ENCODE measurements at places on chromosomes 12 and 14.

GRCh38 chr12:56993346-56993745, 13.0 kb downstream of the ZBTB39 start:
- DNase-seq: peak; percentile 24

- DNase-seq: no peak
These were observed 60.0 kb downstream of the LIN52 start for GRCh38 chr14:74144789-74145188.

- DNase-seq: no peak
These were observed 117.2 kb downstream of the RGS6 start for GRCh38 chr14:72049462-72049861.

- DNase-seq: no peak
These were observed 420.4 kb downstream of the PCNX1 start for GRCh38 chr14:71327691-71328090.

DNA sequence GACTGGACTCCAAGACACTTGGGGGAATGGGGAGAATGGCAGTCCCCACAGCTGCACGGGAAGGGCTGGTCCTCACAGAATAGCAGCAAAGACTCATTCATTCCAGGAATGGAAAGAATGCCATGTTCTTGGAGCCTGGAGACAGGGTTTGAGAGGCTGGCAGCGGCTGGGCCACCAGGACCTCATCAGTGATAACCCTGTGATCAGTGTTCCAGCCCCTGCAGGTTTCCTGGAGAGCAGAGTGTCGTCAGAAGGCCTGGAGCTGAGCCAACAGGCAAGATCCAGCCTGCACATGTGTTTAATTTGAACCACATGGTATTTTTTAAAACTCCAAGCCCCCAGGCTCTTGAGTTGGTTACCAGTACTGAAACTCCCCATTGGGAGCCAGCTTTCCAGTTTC, 11.3 kb downstream of the BDKRB1 start:
- peak; percentile 15 for DNase-seq

DNA sequence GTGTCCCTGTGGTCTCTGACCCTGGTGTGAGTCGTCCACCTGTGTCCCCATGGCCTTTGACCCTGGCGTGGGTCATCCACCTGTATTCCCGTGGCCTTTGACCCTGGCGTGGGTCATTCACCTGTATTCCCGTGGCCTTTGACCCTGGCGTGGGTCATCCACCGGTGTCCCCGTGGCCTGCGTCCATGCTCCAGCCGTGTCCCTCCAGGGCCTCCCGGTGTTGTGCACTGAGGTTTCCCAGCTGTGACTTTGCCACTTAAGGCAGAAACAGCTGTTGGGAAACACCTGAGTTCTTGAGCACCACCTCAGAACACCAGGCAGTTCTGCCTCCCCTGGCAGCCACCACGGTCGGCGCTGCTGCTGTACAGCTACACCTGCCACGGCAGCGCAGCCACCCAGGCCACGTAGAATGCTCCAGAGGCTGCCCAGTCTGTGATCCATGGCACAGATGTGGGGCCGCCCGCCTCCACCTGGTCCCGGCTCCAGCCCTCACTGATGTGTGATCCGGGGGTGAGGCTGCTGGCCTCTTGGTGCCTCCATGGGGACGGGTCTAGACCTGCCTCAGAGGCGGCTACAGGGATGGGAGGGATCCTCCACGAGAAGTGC, 69.1 kb upstream of the GALNT9 start:
- no peak for DNase-seq

GRCh38 chr14:88791629-88792472, 902 bp downstream of the EML5 start:
- no peak for DNase-seq

- no peak for DNase-seq
These were observed 78.1 kb upstream of the GALNT9 start for GRCh38 chr12:132407451-132407961.

GRCh38 chr14:99360774-99361595, 89.0 kb upstream of the BCL11B start:
- no peak for DNase-seq

DNA sequence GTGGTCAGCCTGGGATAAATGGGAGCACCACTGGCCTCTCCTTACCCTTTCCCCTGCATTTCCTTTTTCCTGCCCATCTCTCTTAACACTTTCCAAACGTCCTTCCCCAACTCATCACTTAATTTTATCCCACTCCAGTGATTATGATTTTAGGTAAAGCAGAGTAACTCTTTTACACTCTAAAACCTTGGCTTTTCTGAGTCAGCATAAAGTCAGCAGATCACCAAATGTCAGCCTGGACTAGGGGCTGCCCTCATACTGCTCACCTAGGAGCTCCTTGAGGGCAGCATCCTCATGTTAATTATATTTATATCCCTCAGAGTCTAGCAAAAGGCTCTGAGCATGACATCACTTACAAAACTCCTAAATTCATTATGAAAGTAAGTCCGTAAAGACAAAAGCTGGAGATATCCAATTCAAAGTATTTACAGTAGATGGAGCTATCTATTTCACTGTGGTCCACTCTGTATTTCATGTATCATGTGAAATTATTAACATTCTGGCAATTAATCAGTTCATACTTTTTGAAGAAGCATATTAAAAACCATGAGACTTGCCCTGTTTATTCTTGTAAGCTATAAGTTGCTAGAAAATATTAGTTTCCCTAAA, 17.0 kb upstream of the DICER1 start:
- DNase-seq: no peak

GRCh38 chr12:56300644-56301464, 724 bp upstream of the CS start:
- peak; percentile 59 for DNase-seq

- DNase-seq: no peak
These were observed 73.1 kb upstream of the PWP1 start for GRCh38 chr12:107612508-107612907.

- DNase-seq: no peak
These were observed 390.6 kb downstream of the PRKD1 start for GRCh38 chr14:29536886-29537511.

GRCh38 chr12:27900920-27901879, 71.3 kb downstream of the PTHLH start:
- no peak for DNase-seq

DNA sequence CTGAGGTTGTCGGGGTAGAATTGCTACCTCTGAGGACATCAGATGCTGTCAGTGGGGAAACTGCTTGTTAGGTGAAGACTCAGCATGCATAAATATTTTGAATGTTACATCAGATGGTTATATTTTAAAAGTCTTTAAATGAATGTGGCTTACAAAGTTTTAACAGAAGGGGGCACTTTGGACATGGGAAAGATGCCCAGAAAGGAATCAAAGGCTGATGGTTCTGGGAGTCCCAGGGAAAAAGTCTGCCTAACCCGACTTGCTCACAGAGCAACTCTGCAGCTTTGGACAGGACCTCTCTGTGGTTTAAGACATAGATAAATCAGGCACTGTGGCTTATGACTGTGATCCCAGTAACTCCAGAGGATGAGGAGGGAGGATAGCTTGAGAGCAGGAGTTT, 474.9 kb downstream of the ATP23 start:
- no peak for DNase-seq

DNA sequence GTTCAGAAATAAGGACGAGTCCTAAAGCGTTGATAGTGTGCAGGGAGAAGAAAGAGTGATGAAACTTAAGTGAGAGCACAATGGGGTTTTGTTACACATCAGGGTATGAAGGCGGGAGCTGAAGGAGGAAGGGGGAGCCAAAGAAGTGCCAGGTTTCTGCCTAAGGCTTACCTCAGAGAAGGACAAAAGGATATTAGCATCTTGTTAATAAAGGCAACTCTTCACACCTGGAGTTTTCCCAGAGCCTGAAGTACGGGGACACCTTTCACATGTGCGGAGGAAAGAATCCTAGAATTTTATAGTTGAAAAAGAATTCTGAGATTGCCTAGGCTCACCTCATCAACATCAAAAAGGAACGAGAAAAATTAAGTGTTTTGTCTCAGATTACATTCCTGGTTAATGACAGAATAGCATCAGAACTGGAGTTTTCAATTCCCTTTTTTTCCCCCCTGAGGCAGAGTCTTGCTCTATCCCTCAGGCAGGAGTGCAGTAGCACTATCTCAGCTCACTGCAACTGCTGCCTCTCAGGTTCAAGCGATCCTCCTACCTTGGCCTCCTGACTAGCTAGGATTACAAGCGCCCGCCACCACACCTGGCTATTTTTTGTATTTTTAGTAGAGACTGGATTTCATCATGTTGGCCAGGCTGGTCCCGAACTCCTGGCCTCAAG, 2.2 kb upstream of the SAV1 start:
- DNase-seq: no peak

GRCh38 chr12:43038991-43039390, 449.4 kb upstream of the PRICKLE1 start:
- no peak for DNase-seq

DNA sequence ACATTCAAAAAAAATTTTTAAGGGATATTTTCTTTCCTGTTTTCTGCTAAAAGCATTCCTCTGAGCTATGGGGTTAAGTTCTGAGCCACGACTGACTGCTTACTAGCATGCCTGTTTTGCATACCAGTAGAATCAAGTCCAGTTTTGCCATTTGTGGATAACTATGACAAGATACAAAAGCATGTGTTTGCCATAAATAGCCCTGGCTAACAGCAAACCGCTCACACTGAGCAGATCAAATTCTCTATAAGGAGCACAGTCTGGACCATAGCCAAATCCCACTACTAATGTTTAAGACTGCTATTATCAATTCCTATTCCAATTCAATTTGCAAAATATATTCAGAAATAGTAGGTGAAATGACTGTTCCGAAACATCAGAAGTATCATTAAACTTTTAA, 3.2 kb downstream of the CFL2 start:
- DNase-seq: no peak

GRCh38 chr14:79044894-79045624, 874.9 kb downstream of the NRXN3 start:
- no peak for DNase-seq

DNA sequence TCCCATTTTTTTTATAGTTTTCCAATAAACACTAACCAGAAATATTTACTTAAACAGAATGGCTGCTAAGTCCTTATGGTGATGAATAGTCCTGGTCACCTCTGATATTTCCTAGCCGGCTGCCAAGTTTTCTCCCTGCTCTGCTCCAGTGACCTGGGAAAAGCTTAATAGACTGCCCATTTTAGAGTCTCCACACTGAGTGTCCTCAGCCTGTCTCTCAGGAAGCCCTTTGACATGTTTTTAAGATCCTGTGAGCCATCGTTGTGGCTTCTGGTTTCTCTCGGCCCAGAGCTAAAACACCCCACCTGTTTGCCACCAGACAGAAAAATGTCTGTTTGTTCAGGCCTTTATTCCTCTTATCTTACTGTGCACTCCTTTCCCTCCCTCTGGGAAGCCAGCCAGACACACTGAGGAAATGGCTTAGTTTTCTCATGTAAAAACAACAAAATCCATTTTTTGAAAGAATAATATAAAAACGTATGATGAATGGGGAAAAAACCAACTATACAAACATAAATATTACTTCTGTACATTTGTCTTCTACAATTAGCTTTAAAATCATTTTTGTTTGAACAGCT, 25.4 kb upstream of the ALDH2 start:
- DNase-seq: no peak

GRCh38 chr14:70094106-70094505, 94.6 kb downstream of the SLC8A3 start:
- DNase-seq: no peak

GRCh38 chr14:89502966-89503365, 85.9 kb upstream of the FOXN3 start:
- no peak for DNase-seq

GRCh38 chr12:52063082-52063924, 6.5 kb upstream of the ATG101 start:
- no peak for DNase-seq

- no peak for DNase-seq
These were observed 16.2 kb downstream of the PYGL start for GRCh38 chr14:50928002-50928635.

DNA sequence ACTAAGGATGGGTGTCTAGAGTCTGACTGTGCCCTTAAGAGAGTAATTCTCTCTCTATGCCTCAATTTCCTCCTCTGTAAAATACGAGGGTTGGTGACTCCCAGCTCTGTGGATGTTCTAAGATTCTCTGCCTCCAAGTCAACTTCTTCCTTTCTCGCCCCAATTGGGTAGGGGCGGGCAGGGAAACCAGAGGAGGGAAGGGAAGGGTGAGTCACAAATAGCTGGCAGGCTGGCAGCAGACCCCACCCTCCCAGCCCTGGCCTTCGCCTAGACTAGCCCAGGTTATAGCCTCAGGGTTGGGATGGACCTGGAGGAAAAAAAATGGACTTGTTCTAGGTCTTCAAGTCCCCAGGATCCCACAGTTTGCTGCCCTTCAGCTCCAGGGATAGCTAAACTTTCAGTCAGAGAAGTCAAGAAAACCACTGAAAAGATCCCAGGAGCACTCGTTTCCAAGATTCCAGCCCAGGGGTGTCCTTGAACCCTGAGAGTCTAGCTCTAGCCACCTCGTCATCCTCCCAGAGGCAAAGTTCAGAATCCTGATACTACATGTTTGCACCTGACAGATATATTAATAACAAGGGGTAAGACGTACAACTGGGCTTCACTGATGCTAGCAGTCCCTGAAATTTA, 2.3 kb downstream of the DGKA start:
- DNase-seq: no peak

GRCh38 chr12:19153396-19153795, 23.9 kb downstream of the PLEKHA5 start:
- DNase-seq: no peak

DNA sequence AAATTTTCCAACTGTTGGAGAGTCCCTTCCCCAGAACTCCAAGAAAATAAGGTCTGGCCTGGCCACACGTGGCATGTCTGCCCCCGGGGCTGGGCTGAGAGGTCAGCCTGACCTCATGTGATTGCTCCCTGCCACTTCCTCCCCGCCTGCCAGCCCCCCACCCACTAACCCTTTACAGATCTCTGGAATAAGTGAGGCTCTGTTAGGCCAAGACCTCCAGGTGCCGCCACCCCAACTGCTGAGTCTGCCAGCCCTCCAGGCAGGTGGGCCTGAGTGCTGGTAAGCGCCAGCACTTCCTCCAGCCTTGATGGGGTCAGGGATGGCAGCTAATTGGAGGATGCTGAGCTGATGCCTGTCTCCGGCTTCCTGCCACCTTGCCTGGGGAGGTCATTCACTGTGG, 658.4 kb downstream of the MED13L start:
- no peak for DNase-seq

DNA sequence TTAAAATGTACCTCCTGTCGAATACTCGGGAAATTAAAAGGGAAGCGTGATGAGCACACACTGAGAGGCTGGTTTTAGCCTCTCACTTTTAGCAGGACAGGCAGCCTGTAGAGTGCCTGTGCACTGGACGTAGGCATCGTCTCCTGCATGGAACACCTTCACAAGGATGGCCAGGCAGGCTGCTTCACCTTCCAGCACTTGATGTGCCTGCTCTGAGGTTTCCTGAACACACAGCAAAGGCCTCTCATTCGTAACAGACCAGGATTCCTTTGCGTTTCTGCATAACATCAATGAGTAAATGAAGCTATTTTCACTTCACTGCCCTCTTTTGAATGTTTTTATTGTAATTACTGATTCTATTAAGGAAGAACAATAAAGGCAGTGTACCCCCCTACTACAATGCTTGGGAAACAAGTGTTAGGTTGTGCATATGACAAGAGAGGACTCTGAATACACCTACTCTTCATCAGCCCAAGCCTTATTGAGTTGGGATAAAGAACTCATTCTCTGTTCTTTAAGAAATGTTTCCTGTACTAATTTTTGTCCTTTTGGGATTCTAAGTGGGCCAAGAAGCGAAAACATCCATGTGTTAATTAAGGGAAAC, 1077.6 kb upstream of the FOXG1 start:
- no peak for DNase-seq

Measured in activated CD8-positive, alpha-beta memory T cell treated with anti-CD3 and anti-CD28 coated beads for 24 hours (primary cell).